ENCODE measurements at places on chromosomes 3 and 15.

DNA sequence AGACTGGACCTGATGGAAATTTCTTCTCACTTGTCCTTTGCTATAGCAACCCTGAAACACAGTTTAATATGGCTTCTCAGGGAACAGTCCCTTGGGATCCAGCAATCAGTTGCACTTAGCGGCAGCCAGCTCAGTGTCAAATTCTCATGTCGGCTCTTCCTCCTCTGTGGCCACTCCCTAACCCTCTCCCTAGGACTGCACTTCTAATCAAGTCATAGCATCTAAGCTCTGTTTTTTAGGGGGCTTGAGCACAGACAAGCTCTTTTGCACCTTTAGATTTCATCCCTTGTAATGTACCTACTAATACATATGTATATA is 250.5 kb upstream of the TLE3 start:
- no peak for DNase-seq

- no peak for DNase-seq
These were observed 754.6 kb downstream of the AGBL1 start for GRCh38 chr15:86834115-86834863.

GRCh38 chr15:99511866-99512661 is 53.7 kb upstream of the MEF2A start:
- DNase-seq: no peak

- no peak for DNase-seq
These were observed 35.0 kb downstream of the ATP2B2 start for GRCh38 chr3:10470120-10471053.

DNA sequence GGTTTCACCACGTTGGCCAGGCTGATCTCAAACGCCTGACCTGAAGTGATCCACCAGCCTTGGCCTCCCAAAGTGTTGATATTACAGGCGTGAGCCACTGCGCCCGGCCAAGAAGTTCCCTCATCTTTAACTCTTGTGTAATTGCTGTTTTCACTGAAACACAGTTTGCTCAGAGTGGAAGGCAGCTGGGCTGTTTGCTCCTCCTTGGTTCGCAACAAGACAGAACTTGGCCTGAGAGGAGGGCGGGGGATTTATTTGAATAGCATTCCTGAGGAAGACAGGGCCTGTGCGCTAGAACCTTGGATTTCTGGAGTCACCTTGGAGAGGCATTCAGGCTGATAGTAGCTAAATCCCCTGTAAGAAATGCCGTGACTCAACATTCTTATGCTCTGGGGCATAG is 226.7 kb upstream of the MCTP2 start:
- DNase-seq: no peak

DNA sequence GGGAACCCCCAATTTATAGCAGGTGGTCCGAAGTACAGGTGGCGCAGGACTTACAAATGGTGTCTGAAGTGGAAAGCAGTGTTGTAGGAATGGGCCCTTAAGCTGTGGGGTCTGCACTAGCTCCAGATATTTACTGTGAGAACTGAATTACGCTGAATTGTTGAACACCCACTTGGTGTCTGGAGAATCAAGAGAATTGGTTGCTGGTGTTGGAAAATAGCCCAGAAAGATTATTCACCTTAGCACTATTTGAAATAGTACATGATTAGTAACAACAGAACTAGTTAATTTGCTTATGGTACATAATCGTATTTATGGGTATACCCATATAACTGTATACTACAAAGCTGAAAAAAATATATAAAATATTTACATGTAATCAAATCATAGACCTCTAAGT is 64.8 kb downstream of the ADAM10 start:
- no peak for DNase-seq

- no peak for DNase-seq
These were observed 400.6 kb downstream of the VPS13C start for GRCh38 chr15:61659566-61660190.

GRCh38 chr15:85910834-85911233 is 116.1 kb upstream of the KLHL25 start:
- DNase-seq: no peak

DNA sequence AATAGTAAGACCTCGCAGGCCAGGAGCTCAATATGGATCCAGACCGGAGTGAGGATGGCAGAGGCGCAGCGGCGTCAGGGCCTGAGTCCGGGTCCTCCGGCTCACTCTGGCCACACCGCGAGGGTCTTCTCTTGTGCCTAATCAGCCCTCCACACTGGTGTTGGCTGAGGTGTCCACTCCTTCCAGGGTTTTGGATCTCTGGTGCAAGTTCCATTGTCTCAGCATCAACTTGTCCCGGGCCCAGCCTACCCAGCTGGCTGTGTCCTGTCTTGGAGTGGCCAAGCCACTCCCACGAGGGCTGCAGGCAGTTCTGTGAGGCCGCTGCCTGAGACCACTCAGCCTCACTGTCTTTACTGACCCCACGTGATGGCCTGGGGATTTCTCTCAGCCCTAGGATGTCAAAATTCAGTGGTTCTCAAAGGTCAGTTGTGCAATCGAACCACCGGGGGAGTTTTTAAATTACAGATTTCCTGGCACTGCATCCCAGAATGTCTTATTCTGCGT is 12.6 kb upstream of the GOLGA6L7 start:
- DNase-seq: no peak

GRCh38 chr3:77467702-77468625 is 428.1 kb downstream of the ROBO2 start:
- DNase-seq: no peak

GRCh38 chr3:184441202-184441900 is 61.5 kb downstream of the CHRD start:
- no peak for DNase-seq

All from stimulated activated CD4-positive, alpha-beta T cell treated with anti-CD3 and anti-CD28 coated beads, Interleukin-1b, Interleukin-23, amount 100 ng/mL, for 48 hours (primary cell).